ENCODE measurements at places on chromosomes 5 and 9. TPM values are rescaled to one million over a fixed set of nuclear protein-coding genes. Genes with fewer than 3 reads are reported as not detected.

The UNC5A gene
- not detected for total RNA-seq

The FGD3 gene
- total RNA-seq, result not detected

The CENPK gene
- 1.4 TPM for total RNA-seq

The HTR4 gene
- total RNA-seq, result not detected

The ZNG1F gene
- total RNA-seq, result 1.7 TPM

The MARVELD2 gene
- total RNA-seq, result 0.63 TPM

The CER1 gene
- total RNA-seq, result not detected

The ROPN1L gene
- not detected for total RNA-seq

The PAEP gene
- total RNA-seq, result not detected

The TRIM14 gene
- 2.0 TPM for total RNA-seq

The GABRA6 gene
- not detected for total RNA-seq

The SLC9A3 gene
- total RNA-seq, result 1.8 TPM

The RALGPS1 gene
- total RNA-seq, result 2.4 TPM

The PCDHB6 gene
- total RNA-seq, result not detected

The IRGM gene
- total RNA-seq, result 0.09 TPM

The PLK2 gene
- total RNA-seq, result 400 TPM

The YIPF5 gene
- total RNA-seq, result 83.9 TPM

The F2RL1 gene
- 3.1 TPM for total RNA-seq

The ITGA1 gene
- total RNA-seq, result 26.7 TPM

The GIN1 gene
- total RNA-seq, result 14.4 TPM

The CNTNAP3B gene
- total RNA-seq, result 6.4 TPM

The CSF2 gene
- not detected for total RNA-seq

The MXD3 gene
- total RNA-seq, result 2.6 TPM

The TMC1 gene
- total RNA-seq, result 0.36 TPM

The CARTPT gene
- not detected for total RNA-seq

The CDHR2 gene
- not detected for total RNA-seq

The CA9 gene
- 1.5 TPM for total RNA-seq

The PDE4D gene
- total RNA-seq, result 9.2 TPM

The SPINK6 gene
- not detected for total RNA-seq

The PCDH1 gene
- 0.90 TPM for total RNA-seq

The CTNND2 gene
- 1.9 TPM for total RNA-seq

The SLC6A19 gene
- total RNA-seq, result not detected

The FREM1 gene
- 0.49 TPM for total RNA-seq

The CDH12 gene
- 0.09 TPM for total RNA-seq

The SPINK4 gene
- total RNA-seq, result not detected

The ALDH7A1 gene
- total RNA-seq, result 67.5 TPM

The SPATA31C1 gene
- not detected for total RNA-seq

The MAPKAP1 gene
- 90.6 TPM for total RNA-seq

The CCDC192 gene
- total RNA-seq, result not detected

The C9 gene
- not detected for total RNA-seq

The PCBD2 gene
- total RNA-seq, result 0.90 TPM

The CRB2 gene
- total RNA-seq, result 0.08 TPM

The GPR150 gene
- total RNA-seq, result 0.27 TPM

The SPINK13 gene
- not detected for total RNA-seq

The SLIT3 gene
- 52.5 TPM for total RNA-seq

The PCDHB12 gene
- 0.18 TPM for total RNA-seq
